ENCODE measurements at places on chromosomes 11 and 22.

DNA sequence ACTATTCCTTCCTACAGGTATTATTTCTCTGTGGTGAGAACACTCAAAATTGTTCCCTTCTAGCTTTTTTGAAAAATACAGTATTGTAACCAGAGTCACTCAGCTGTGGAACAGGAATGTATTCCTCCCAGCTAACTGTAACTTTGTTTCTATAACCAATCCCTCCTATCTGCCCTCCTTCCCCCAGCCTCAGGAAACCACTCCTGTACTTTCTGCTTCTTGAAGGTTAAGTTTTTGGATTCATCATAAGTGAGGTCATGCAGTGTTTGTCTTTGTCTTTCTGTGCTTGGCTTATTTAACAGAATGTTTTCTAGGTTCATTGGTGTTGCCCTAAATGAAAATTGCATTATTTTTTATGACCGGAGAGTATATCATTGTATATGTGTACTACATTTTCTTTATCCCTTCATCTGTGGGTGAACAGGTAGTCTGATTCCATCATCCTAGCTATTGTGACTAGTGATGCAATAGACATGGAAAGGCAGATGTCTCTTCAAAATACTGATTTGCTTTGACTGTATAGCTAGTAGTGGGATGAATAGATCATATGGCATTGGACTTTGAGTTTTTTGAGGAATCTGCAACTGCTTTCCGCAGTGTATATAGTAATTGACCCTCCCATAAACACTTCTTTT, 112.9 kb upstream of the GRK3 start:
- no peak for DNase-seq

DNA sequence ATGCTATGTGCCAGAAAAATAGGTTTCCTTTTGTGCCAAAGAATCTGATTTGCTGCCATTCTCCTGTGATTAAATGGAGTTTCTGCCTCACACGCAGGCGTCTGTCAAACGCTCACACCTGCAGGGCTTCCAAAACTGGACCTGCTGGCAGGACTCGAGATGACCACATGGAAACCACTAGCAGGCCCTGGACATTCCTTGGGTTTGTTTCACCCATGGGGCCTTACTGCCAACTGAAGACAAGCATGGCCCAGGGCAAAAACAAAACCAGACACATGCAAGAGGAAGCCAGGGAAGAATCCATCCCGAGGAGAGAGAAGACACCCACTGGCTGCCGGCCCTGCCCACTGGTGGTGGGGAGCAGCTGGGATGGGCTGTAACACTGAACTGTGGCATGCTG, 55.9 kb upstream of the MN1 start:
- DNase-seq, result no peak

DNA sequence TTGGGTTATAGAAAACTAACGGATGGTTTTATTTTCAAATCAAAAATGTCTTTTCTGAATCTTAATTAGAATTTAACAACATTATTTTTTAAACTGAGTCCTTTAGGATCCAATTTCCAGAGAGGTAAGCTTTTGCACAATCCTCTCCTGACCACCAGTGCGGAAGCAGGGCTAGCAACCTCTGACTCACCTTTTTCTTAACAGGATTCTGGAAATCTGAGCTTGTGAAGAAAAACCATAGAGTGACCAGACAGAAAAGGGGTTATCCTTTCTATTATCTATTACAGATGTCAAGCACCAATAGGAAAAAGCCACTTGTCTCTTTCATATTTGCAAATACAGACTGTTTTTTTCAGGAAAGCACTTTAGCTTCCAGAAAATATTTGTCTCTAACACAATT, 25.3 kb downstream of the ALG9 start:
- DNase-seq, result no peak

DNA sequence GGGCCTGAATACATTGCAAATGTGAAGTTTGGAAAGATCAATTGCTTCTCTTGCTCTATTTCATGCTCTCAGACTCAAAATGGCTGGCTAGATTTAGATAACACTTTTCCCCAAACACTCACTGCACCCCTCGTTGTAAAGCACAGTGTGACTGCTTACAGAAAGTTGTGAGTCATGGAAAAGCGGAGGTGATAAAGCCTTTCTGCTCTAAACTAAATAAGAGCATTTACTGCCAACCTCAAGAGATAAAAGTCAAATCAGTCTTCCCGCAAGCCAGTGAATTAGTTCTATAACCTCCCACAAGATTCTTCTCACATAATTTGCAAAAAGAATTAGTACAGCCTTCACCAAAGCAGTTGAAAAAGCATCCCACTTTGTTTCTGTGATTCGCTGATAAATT, 168.7 kb downstream of the WT1 start:
- no peak for DNase-seq

- DNase-seq, result no peak
Observed at GRCh38 chr11:13448876-13449275, 14.1 kb downstream of the BTBD10 start.

GRCh38 chr11:10304495-10305261, at the start of gene ADM:
Gene ADM (plus strand): TSS chr11:10305073. CDS start chr11:10305701, 628 bp downstream.
- no peak for DNase-seq

GRCh38 chr11:13388741-13389140, 74.3 kb downstream of the BTBD10 start:
- no peak for DNase-seq

DNA sequence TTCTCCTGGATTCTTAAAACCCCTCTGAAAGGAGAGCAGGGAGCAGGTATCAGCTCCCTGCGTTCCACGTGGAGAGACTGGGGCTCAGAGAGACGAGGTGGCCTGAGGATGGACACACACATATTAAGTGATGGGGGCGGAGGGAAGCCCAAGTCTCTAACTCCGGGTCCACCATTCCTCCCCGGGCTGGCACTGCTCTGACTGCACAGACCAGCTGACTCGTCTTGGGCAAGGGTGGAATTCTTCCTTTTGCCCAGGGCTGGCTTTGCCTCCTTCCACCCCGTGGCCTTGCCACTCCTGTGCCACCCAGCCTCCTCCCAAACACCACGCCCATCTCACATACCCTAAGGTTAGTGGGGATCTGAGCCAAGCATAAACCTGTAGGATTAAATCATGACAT, 65.0 kb downstream of the BUD13 start:
- no peak for DNase-seq

GRCh38 chr11:120021391-120021953, 116.4 kb downstream of the TRIM29 start:
- no peak for DNase-seq

DNA sequence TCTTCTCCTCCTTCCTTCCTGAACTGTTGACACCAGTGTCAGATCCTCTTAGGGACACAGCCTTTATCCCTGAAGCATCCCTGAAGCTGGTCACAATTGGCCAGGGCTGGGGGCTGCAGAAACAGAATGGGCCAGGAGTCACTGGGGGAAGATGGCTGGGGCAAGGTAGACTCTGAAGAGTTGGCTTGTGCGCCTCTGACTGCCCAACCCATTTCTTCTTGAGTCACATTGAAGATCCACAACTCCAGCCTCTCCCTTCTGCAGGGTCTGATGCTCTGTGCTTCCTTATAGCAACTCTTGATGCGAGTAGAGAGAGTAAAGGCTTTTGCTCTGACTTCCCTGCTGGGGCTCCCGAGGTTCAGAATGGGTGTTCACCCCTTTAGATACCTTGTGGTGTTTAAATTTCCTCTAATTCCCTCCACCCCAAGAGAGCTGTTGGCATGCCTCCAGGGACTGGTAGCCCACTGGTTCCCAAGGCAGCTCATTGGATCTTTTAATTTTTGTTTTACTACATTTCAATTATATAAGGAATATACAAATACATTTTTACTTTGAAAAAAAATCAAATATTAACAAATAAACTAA, 13.4 kb downstream of the PRDM11 start:
- DNase-seq, result no peak

- no peak for DNase-seq
Observed at GRCh38 chr11:124798991-124799347, 1.2 kb downstream of the MSANTD2 start.

Data from stimulated activated CD4-positive, alpha-beta T cell treated with anti-CD3 and anti-CD28 coated beads, Interleukin-1b, Interleukin-23, amount 100 ng/mL, for 4 hours (primary cell).